ENCODE measurements at places on chromosomes 5 and 9.

- no peak for DNase-seq
Measured at GRCh38 chr9:135616619-135617537, 22.5 kb downstream of the GLT6D1 start.

DNA sequence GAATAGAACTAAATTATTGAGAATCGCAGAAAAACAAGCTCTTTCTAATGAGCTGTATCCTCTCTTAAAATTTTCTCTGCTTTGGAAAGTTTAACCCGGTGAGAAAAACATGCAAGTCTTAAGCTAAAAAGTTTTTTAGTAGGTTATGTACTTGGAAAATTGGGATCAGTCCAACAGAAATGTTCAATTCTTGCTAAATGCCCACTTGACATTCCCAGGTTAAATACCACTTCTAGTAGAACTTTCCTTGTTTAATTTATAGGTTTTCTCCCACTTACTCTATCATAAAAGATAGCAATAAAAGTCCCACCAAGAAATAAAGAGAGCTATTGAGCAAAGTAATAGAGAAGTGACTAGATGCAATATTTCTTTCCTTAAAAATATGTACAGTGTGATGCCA, 157.1 kb downstream of the CCDC192 start:
- DNase-seq, result no peak

GRCh38 chr5:109830955-109831502, 141.3 kb downstream of the MAN2A1 start:
- DNase-seq, result no peak

DNA sequence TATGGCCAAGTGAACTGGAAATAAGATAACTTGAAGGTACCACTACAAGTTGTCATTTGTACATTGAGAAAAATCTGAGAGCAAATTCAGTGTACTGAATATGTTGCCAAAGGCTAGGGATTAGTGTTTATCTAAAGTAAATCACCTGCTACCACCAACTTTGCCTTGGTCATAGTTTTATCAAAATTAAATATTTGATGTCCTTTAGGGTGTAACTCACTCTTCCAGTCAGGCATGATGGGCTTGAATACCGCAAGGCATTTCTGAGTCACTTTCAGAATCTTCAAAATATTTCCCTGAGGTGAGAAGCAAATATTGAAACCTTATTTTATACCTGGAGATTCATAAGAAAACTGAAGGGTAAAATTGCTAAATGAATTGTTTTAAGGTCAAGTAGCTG, 1338.6 kb upstream of the ACO1 start:
- DNase-seq, result no peak

GRCh38 chr5:61768692-61769281, 436.7 kb downstream of the ZSWIM6 start:
- DNase-seq, result no peak

GRCh38 chr5:178573216-178573615, 17.0 kb downstream of the COL23A1 start:
- DNase-seq, result no peak
